NK-92 treated with Interleukin-12 subunit alpha and Interleukin-12 subunit beta, amount 100 ng/mL, for 24 hours (cell line): ENCODE measurements at places on chromosomes 2 and 18.
A peak's percentile ranks its signal among the peaks of the same experiment; 100 is the strongest.

DNA sequence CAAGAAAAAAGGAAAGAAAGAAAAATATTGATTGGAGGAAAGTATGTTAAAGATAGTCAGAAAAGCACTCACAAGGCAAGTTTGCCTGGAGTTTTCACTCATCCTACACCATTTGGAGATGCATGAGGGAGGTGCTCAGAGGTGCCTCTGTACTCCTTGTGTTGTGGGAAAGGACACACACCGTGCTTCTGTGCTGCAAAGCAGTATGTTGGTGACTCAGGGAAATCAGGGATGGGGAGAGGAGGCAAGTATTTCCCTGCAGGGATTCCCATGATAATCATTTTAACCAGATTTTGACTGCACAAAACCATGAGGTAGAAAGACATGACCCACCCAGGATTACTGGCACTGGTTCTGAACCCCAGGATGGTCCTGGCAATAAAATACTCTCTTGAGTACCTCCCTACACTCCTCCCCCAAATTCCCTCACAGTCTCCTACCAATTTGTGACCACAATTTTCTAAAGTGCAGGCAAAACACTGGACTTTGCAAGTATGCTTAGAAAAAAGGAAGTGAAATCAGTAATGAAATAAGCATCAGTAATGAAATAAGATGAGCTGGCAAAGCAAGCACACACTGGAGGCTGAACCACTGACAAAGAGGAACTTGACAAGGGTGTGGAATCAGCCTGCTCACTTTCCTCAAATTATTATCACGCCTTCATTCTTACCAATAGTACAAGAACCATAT lies 155.5 kb upstream of the ACVR2A start:
- no peak for DNase-seq

GRCh38 chr2:172985139-172985892 lies 90.3 kb upstream of the MAP3K20 start:
- no peak for DNase-seq

- DNase-seq, result no peak
Observed at GRCh38 chr2:203580844-203581243, 45.7 kb upstream of the RAPH1 start.

GRCh38 chr2:3420076-3420768 lies 40.7 kb downstream of the TRAPPC12 start:
- no peak for DNase-seq

DNA sequence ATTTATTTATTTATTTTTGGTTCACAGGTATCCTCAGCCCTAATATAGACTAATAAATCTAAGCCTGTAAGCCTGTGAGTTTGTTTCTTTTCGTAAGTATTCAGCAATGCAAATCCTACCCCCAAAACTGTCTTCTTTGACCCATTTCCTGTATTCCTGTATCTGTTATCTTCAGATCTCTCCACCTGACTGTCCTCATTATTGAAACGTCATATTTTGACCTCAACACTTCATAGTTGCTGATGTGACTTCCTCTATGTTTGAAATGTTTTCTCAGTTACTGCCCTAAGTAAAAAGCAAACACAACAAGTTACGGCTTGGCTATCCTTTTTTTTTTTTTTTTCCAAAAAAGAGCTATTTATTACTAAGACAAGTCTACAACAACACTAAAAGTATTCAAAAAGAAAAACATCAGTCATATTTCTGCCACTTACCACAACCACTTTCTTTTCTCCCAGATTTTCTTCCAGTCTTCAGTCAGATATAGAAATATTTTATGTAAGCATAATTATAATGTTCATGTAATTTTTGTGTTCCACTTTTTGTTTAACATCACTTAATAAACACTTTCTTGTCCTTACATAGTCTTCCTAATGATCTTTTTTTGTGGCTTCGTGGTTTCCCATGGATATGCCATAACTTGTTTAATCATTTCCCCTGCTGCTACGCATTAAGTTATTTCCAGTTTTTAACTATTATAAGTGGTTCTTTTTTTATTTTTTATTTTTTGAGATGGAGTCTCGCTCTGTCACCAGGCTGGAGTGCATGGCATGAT lies 45.0 kb upstream of the EML4 start:
- DNase-seq, result no peak

GRCh38 chr2:159270744-159271379 lies 15.6 kb downstream of the WDSUB1 start:
- no peak for DNase-seq

GRCh38 chr2:222292149-222293134 lies 6.4 kb downstream of the PAX3 start:
- no peak for DNase-seq

- DNase-seq, result peak; percentile 23
Observed at GRCh38 chr2:29923110-29923721, 1.8 kb upstream of the ALK start.

GRCh38 chr2:143144813-143145455 lies 15.7 kb downstream of the ARHGAP15 start:
- DNase-seq, result no peak

GRCh38 chr2:138502255-138503086 lies 901 bp downstream of the SPOPL start:
- DNase-seq, result no peak

DNA sequence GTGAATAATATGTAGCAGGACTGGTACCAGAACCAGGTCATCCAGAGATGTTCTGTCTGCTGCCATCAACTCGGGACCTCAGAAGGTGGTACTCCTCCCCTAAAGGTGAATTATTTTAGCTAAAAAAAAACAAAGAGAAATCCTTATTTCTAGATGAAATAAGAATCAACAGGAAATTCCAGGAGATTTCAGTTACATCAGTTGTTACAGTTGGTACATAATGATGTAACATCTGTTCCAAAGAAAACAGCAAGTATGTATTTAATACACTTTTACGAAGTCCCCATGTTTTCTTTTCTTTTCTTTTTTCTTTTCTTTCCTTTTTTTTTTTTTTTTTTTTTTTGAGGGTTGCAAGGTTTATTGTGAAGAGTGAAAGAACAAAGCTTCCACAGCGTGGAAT lies 33.6 kb upstream of the CD28 start:
- DNase-seq, result no peak

DNA sequence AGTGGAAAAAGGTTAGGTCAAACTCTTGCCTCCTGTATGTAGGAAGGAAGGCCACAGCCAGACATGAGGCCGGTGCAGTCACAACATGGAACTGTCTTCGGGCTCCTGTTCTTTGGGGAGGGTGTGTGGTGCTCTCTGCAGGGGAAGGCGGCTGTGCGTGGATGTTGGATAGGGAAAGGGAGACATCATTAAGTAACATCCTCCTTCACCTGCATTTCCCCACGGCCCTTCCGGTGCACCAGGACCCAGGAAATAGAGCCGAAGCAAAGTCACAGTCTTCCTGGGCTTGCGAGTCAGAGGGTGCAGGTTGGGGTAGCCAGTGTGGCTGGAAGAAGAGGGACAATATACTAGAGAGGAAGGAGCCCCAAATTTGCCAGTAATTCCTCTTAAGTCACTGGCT lies 78.9 kb upstream of the SMAD7 start:
- no peak for DNase-seq

GRCh38 chr2:142502402-142502801 lies 371.6 kb upstream of the LRP1B start:
- no peak for DNase-seq

DNA sequence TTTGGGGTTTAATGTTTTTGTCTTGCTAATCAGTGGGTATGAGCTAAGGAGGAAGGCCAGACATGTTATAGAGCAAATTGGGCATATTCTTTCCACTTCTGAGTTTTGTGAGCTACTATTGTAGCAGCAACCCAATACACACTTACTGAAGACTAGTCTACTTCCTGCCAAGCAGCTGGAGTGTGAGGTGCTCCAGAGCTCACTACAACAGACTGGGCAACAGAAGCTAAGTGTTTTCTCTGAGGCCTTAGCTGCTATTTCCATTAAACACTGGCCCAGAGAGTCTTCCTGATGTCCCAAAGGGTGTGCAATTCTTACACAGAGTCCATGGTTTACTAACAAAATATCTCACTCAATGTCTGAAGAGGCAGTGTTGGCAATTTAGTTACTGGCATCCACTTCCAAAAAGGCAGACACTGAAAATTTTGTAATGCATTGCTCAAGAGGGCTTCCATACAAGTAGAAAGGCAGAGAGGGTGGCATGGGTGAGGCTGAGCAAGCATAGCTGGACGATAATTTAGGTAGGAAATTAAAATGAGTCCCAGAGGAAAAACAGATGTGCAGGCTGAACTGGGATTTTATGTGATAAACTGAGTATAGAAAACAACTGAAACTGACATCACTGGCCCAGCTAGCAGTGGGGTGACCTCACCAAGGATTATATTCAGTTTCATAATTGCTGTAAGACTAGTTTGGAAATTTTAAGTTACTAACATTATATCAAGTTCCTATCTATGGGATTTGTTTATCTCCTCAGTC lies 68.6 kb downstream of the ZC3H6 start:
- DNase-seq, result no peak

GRCh38 chr2:88464153-88464552 lies 11.7 kb upstream of the FOXI3 start:
- DNase-seq, result no peak

- DNase-seq, result no peak
Observed at GRCh38 chr2:224930990-224931389, 111.3 kb downstream of the DOCK10 start.

DNA sequence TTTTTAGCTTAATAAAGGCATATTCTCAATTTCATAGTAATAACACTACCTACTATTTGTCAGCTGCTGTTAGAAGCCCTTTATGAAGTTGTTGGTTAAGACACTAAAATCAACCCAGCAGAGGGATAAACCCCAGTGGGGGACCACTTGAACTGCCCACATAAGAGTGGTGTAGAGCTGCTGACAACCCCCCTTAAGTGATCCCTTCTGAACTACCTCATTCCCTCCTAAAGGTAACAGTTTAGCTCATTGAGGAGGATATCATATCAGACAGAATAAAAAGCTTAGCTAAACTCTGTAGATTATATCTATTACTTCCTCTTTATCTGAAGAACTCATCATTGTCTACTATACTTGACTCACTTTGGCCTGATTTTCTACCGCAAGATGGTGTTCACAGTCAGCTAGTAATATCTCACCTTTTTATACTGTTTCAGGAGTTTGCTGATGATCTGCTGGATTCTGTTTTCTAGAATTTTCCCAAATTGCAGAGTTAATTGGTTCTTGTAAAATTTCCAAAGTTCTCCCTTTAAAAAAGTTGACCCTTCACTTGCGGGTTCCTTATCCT lies 16.2 kb downstream of the GALM start:
- no peak for DNase-seq

DNA sequence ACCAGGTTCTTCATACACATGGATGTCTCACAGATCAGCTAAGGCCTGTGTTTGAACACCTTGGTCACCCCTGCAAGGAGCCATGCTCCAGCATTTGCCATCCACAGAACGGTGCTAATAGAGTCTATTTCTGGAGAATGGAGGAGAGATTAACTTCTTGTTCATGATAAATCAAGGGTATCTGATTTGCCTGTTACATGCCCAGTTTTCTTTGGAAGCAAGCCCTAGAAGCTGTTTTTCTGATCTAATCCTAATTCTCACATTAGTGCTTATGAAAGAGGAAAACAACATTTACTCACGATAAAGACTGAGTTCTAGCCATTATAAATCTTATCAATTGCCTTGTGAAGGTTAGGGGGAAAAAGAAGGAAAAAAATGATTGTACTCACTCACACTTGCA lies 119.6 kb upstream of the DTNA start:
- no peak for DNase-seq

GRCh38 chr2:176852667-176853066 lies 359.9 kb upstream of the HNRNPA3 start:
- DNase-seq, result peak; percentile 28

DNA sequence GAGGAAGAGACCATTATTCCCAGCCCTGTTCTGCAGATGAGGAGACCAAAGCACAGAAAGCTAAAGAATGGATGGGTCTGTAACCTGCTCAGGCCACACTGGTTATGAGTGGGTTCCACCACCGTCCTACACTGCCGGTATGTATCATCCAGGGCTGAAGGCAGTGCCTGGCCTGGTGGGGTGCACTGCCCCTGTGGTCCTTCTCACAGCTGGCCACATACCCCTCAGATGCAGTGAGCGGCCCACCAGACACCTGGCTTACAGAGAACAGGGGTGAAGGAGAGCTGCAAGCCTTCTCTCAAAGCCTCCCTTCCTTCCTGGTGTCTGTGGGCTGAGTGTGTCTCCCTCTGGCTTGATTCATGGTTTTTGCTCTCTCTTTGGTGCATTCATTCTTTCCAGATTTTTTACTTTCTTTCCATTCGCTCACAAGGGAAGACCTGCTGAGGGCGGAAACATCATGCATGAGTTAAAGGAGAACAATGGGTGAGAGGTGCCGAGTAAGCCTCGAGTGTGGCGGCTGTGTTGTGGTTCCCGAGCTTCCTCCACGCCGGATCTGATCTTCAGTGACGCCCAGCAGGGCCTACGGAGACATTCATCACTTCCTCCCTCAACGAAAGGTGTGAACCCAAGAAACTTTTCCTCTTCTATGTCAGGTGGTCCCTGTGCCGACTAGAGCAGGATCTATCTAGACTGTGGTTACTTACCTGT lies 62.1 kb upstream of the REL start:
- DNase-seq, result peak; percentile 10

DNA sequence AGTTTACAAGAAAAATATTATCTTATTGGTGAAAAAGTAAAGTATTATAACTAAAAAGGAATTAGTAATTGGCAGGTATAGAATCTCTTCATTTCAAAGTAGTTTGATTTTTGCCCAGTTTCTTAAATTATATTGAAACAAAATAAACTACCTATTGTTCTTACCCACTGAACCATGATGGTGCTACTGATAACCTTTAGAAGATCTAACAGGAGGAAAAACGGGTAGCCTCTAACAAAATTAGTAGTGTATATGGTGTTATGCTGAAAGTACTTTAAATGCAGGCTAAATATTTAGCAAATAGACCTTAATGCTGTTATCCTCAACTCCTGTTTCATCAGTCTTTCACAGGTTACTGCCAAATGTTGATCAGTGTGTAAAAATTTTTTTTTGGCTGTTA lies 19.1 kb downstream of the MRPS9 start:
- DNase-seq, result no peak

GRCh38 chr2:225600444-225600843 lies 200.9 kb downstream of the NYAP2 start:
- no peak for DNase-seq
